Activated CD8-positive, alpha-beta memory T cell treated with anti-CD3 and anti-CD28 coated beads for 4 hours (primary cell): ENCODE measurements at places on chromosomes 11 and 22.

- DNase-seq = no peak
These were observed 6.1 kb downstream of the TMEM132A start for GRCh38 chr11:60930394-60930793.

- no peak for DNase-seq
These were observed 472.2 kb upstream of the ANO3 start for GRCh38 chr11:25859776-25860175.

- no peak for DNase-seq
These were observed 13.1 kb downstream of the MPPED1 start for GRCh38 chr22:43424666-43425630.

GRCh38 chr11:115383431-115383830 is 120.8 kb downstream of the CADM1 start:
- no peak for DNase-seq

DNA sequence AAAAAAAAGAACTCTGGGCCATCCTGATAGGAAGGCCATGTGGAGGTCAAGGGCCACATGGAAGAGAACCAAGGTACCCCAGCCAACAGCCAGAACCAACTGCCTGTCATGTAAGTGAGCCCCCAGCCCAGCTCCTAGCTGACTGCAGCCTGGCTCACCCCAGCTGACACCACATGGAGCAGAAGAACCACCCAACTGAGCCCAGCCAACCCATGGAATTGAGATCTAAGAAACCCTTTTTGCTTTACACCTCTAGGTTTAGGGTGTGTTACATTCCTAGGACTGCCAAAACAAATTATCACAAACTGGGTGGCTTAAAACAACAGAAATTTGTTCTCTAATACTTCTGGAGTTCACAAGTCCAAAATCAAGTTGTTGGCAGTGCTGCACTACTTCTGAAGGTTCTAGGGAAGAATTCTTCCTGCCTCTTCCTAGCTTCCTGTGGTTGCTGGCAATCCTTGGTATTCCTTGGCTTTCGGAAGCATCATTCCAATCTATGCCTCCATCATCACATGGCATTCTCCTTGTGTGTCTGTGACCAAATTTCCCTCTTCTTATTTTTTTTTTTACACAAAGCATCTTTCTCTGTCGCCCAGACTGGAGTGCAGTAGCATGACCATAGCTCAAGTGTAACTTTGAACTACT is 4.4 kb downstream of the C11orf86 start:
- no peak for DNase-seq

DNA sequence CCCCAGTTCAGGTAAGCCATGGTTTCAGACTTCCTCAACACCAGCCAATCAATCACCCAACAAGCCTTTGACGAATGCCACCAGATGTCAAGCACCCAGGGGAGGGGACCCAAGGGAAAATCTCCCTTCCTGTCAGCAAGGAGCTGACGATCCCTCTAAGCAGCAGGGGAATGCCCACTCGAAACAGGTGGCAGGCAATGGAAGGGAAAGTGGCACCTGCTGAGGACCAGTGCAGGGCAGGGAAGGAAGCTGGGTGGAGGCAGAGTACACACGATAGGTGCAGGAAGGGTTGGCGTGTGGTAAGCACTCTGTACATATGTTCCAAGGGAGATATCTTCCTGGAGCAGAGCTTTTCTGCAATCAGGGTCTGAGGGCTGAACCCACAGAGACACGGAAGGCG is 11.7 kb upstream of the CREB3L1 start:
- no peak for DNase-seq

DNA sequence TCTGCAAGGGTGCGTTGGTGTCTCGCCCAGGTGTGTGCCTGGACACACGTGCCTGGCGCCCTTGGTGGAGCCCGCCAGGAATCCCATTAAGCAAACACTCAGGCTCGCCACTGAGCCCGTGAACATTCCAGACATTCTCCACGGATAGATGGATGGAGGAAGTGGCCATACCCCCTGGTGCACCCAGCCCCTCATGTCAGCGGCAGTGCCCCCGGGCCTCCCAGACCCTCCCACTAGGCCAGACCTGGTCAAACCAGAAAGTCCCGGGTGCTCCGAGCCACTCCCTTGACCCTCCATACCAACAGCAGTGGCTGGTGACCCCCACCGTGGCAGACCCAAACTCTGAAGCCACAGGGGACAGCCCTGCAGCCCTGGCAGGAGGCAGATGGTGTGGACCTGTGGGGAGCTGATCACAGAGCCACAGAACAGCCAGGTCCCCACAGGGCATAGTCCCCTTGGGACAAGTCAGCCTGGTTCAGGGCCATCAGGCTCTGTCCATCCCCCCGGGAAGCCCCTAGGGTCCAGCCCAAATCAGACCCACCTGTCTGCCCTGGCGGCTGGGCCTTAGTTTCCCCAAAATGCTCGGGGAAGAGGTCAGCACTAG is 1.9 kb downstream of the EPS8L2 start:
- no peak for DNase-seq

DNA sequence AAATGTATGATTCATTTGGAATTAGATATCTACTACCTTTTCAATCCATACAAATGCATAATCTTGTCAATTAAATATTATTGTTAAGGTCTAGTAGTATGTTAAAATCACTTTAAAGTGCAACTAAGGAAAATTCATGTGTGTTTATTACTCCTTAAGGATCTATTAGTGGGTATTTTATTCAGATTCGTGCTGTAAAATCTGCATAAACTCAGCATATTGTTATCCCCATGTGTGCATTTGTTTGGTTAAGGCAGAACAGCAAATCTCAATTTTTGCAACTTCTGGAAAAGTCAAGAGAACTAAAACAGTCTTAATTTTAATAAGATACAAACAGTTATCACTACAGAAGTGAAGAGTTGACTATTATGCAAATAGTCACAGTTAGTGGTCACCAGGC is 234.5 kb downstream of the SOX6 start:
- no peak for DNase-seq

GRCh38 chr11:39011797-39012196 is 2413.8 kb upstream of the RAG2 start:
- DNase-seq = no peak

DNA sequence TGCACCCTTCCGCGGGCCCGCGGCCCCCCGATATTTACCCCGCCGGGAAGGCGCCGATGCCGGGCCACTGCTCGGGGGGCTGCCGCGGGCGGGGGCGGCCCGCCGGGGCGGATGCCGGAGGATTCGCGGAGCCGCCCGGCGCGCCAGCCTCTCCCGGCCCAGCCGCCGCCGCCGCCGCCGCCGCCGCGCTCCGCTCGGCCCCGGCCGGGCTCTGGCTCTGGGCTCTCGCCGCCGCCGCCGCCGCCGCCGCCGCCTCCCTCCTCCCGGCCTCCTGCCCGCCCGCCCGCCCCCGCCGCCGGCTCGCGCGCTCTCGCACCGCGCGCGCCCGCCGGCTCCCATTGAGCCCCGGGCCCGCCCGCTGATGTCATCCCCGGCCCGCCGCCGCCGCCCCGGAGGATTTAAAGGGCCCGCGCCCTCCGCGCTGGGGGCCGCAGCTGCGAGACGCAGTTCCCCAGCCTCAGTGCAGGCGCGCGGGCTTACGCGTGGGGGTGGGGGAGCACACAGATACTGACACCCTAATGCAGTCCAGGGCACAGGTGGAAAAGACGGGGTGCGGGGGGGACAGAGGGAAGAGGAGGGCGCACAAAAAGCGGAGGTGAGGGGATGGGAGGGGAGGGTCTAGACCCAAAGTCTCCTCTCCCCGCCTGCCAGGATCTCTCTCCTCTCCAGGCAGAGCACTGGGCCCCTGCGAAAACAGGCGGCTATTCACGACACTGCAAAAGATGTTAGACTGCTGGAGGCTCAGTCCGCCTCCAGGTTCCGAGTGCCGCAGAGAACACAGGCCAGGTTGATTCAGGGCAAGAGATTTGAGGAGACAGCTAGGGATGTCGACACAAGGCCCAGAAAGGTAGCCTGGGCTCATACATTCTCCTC is at the start of gene CSNK1E:
CSNK1E (minus strand) TSS at position 312 of the 873 bp plus-strand sequence. CDS start 3,276 bp downstream, outside the sequence.
- DNase-seq = peak; percentile 47

GRCh38 chr22:19645905-19646304 is 68.4 kb upstream of the SEPTIN5 start:
- DNase-seq = no peak

- no peak for DNase-seq
These were observed 1.8 kb upstream of the SLC22A8 start for GRCh38 chr11:63017306-63017974.

DNA sequence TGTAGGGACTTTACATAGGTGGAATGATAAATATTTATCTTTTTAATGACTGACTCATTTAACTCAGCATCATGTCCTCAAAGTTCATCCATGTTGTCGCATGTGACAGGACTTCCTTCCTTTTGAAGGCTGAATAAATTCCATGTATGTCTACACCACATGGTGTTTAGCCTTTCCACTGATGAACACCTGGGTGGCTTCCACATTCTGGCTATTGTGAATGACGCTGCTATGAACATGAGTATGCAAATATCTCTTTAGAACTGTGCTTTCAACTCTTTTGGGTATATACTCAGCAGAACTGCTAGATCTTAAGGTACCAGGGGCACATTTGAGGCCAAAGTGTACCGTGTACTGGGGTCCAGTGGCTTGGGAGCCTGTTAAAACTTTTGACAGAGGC is 24.1 kb downstream of the LARGE1 start:
- no peak for DNase-seq

DNA sequence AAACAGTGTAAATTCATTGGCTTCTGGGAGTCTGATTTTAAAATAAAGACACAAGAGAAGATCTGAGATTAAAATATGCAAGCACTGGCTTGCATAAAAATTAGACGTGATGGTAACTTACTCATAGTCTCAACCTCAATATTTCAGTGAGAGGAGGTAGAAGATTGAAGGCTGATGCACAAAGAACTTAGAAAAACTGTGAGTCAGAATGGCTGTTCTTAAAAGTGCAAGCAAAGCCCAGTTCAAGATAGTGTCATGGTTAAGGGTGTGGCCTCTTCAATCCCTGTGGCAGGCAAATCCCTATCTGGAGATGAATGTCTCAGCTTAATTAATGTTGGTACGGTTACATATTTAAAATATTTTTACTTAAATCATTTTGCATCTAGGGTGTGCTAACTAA is 33.6 kb upstream of the FIBIN start:
- no peak for DNase-seq

- DNase-seq = no peak
These were observed 1.8 kb upstream of the CARS1 start for GRCh38 chr11:3058753-3059664.

- no peak for DNase-seq
These were observed 16.6 kb upstream of the TTLL12 start for GRCh38 chr22:43203471-43203981.

DNA sequence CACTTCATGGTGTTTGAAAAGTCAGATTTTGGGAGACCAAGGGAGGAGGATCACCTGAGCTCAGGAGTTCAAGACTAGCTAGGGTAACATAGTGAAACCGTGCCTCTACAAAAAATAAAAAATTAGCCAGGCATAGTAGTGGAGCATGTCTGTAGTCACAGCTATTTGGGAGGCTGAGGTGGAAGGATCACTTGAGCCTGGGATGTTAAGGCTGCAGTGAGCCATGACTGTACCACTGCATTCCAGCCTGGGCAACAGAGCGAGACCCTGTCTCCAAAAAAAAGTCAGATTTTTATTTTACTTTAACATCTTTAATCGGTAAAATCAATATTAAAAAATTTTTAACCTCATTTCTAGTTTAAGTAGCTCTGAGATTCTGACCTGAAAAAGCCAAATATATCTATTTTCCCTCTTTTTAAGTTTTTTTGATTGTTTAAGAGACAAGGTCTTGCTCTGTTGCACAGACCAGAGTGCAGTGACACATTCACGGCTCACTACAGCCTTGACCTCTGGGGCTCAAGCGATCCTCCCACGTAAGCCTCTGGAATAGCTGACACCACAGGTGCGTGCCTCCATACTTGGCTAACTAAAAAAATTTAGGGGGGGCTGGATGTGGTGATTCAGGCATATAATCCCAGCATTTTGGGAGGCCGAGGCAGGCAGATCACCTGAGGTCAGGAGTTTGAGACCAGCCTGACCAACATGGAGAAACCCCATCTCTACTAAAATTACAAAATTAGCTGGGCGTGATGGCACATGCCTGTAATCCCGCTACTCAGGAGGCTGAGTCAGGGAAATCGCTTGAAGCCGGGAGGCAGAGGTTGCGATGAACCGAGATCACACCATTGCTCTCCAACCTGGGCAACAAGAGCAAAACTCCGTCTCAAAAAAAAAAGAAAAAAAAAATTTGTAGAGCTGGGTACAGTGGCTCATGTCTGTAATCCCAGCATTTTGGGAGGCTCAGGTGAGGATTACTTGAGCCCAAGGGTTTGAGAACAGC is 48.4 kb downstream of the SFI1 start:
- no peak for DNase-seq

GRCh38 chr11:109388982-109389381 is 33.0 kb upstream of the C11orf87 start:
- DNase-seq = no peak

- DNase-seq = no peak
These were observed 1.7 kb downstream of the AP1B1 start for GRCh38 chr22:29386708-29387107.

DNA sequence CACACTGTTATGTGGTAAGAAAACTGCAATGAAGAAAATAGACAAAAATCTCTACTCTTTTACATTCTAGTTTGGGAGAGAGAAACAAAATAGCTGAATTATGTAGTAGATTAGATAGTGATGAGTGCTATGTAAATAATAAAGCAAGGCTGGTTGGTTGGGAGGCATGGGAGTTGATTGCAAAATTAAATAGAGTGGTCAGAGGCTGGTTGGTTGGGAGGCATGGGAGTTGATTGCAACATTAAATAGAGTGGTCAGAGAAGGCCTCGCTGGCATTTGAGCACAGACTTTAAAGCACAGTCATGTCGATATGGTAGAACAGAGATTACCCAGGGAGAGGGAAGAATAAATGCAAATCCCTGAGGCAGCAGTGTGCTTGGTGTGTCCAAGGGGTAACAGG is 22.4 kb downstream of the SIK2 start:
- no peak for DNase-seq

DNA sequence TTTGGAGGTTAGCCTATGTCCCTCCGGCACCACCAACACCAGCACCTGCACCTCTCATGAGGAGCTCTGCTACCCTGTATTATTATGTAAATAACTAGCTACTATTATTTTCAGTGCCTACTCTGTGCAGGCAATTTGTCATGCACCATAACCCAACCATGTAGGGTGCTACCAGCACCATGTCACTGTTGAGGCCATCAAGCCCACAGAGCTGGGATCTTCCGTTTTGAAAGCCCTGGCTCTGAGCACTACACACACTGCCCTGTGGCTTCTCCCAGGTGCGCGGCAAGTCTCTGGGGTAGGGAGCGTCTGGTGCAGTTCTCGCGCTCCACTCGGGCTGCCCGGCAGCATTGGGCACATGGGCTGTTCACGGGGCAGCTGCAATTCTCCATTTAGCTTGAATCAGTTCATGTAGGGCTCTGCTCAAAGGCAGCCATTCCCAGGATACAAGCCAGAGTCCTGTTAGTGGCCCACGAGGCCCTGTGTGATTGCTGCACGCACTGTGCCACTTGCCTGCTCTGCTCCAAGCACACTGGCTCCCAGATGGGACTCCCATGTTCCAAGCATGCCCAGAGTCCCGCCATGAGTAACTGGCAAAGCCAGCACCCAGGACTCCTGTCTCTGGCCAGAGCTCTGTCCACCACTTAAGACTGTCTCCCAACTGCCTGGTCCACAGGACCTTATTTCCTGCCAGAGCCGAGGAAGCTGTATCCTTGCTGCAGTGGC is 42.5 kb upstream of the CDON start:
- no peak for DNase-seq
